ENCODE measurements at places on chromosomes 16 and 17. TPM values are rescaled to one million over a fixed set of nuclear protein-coding genes. Genes with fewer than 3 reads are reported as not detected.

- H3K4me3 ChIP-seq: peak overlapping the region; percentile 46
- no peaks in the 10 kb centered on the region for H3K27me3 ChIP-seq
- no peaks in the 10 kb centered on the region for H3K36me3 ChIP-seq
These were observed 951 bp upstream of the GPRC5C start for GRCh38 chr17:74430706-74431567.

DNA sequence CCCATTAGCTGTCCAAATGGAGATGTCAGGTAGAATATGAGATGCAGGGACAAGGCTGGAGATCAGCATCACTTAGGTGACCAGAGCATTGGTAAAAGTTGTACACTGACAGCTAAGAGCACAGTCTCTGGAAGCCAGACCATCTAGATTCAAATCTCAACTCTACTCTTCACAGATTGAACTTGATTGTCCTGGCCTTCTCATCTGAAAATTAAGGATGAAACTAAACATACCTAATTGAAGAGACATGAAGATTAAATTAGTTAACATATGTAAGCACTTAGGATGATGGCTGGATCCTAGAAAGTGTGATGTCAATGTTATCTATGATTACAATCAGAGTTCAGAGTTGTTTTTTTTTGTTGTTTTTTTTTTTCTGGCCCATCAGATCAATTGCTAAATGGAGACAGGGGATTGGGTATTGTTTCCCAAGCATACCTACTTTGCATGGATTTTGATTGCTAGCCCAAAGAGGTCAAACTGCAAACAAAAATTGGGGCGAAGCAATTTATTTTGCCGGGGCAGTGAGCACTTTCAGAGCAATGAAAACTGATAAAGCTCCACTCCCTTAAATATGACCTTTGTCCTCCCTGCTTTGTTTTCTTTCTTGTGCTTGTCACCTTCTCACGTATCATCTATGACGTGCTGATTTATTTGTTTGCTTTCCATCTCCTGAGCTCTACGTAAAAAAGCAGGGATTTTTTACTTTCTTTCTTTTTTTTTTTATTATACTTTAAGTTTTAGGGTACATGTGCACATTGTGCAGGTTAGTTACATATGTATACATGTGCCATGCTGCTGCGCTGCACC is 217.6 kb upstream of the CPHXL start:
- H3K4me1 ChIP-seq: no peaks in the 10 kb centered on the region
- H3K36me3 ChIP-seq: no peaks in the 10 kb centered on the region
- H3K27me3 ChIP-seq: no peaks in the 10 kb centered on the region
- no peak overlapping the region for H3K4me3 ChIP-seq

- H3K27me3 ChIP-seq: no peaks in the 10 kb centered on the region
- H3K4me1 ChIP-seq: peaks cover 18% of the 10 kb centered on the region
- H3K4me3 ChIP-seq: no peak overlapping the region
These were observed 2.4 kb downstream of the GOSR2 start for GRCh38 chr17:46925185-46925868.

- H3K27ac ChIP-seq: peak overlapping the region; percentile 95
- DNase-seq: peak; percentile 35
- H3K4me3 ChIP-seq: no peak overlapping the region
- peaks cover 5% of the 10 kb centered on the region for H3K36me3 ChIP-seq
- no peaks in the 10 kb centered on the region for H3K27me3 ChIP-seq
These were observed 54.1 kb downstream of the VAC14 start for GRCh38 chr16:70746708-70747424.

Gene CCL8
- 0.95 TPM for total RNA-seq

Gene TEKT3
- total RNA-seq: 1.4 TPM

Gene PHKB
- 69.9 TPM for total RNA-seq

Gene MYH13
- not detected for total RNA-seq

Gene DNAH17
- 1.6 TPM for total RNA-seq

Gene TNFRSF13B
- total RNA-seq: 0.61 TPM

Gene MLKL
- 27.6 TPM for total RNA-seq

Gene CLEC19A
- total RNA-seq: not detected

Gene EPOP
- total RNA-seq: 2.8 TPM

Data from lung (tissue), 17 donors.